ENCODE measurements at places on chromosomes 7 and 10.

- no peak for DNase-seq
Observed at GRCh38 chr7:73449422-73449821, 15.8 kb downstream of the FZD9 start.

GRCh38 chr7:110962374-110962773 is 128.6 kb upstream of the LRRN3 start:
- DNase-seq = no peak

GRCh38 chr10:30176776-30177533 is 117.6 kb upstream of the JCAD start:
- DNase-seq = no peak

DNA sequence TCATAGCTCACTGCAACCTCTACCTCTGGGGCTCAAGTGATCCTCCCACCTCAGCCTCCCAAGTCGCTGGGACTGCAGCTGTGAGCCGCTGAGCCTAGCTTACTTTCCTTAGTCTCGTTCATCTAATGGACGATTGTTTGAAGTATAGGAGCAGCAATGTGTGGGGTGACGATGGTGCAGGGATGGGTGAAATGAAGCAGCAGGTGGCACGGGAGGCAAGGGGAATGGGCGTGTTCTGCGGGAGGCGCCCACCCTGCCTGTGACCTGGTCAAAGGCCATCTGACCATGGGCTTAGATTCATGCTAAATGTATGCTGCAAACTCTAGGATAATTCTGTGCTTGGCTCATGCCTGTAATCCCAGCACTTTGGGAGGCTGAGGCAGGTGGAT is 210.7 kb downstream of the MAD1L1 start:
- DNase-seq = no peak

DNA sequence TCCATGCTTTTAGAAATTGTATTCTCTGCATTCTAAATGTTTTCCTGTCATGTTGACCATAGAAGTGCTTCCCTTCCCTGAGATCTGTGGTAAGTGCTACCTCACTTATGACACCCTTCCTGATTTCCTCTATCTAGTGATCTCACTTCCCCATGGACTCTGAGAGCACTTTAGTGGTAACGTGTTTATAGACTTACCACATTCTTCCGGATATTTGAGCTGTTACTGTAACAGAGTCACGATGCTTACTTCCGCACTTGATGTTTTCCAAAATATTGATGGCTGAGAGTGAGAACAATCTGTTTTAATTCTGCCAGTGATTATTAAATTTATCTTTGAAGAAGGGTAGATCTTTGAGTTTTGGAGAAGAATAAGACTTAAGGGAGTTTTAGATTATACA is 60.1 kb upstream of the NAMPT start:
- DNase-seq = no peak

DNA sequence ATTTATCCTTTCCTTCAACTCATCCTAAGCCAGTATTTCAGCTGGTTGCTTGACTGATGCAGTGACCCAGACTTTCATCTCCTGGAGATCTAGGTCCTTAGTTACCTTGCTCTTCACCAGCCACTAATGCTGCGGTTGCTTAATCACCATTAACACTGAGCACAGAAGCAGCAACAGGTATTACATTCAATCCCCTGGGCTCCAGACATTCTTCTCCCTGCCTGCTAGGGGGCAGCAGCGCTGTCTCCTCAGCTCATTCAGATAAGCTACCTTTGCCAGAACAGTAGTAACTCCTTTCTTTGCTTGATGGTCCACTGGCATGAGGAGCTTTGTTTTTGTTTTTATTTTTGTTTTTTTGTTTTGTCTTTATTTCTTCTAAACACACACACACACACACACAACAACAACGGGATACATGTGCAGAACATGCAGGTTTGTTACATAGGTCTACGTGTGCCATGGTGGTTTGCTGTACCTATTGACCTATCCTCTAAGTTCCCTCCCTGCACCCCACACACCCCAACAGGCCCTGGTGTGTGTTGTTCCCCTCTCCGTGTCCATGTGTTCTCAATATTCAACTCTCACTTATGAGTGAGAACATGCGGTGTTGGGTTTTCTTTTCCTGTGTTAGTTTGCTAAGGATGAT is 1043.2 kb upstream of the C7orf33 start:
- DNase-seq = no peak

GRCh38 chr7:11567571-11567970 is 264.4 kb downstream of the THSD7A start:
- DNase-seq = no peak

DNA sequence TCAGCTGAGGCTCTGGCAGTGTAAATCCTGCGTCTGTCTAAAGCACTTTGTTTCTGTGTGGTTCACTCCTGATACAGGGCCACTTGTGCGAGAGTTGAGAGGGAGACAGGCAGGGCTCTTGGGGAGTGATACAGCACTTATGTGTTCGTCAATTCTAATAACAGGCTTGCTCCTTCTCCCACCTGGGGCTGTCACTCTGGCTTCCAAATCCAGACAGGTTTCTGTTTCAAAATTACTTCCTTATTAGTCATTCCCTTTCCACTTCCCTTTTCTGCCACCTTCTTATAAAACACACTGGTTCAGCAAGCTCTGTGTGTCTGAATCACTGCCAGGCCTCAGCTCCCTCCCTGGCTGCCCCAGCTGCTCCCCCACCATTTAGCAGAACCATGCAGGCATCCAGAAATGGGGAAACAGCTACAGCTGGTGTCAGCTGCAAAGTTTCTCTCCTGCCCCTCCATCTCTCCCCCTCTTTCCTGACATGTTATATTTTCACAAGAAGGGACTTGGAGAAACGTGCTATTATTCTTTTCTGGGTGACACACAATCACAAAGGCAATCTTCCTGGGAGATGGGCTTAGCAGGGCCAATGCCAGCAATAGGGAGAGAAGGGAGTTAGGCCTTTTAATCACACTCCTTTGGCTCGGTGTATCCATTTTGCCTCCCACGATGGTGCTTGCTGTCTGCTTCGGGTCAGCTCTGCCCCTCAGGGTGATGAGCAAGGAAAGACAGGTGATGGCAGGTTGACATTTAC is 58.4 kb upstream of the ZNRF2 start:
- no peak for DNase-seq

- no peak for DNase-seq
Observed at GRCh38 chr7:92057375-92057774, 76.9 kb downstream of the CYP51A1 start.

- DNase-seq = no peak
Observed at GRCh38 chr7:33794419-33794818, 110.9 kb upstream of the BMPER start.

- no peak for DNase-seq
Observed at GRCh38 chr7:84261509-84261908, 66.9 kb upstream of the SEMA3A start.

- no peak for DNase-seq
Observed at GRCh38 chr7:85693326-85693725, 506.5 kb upstream of the SEMA3D start.

- DNase-seq = no peak
Observed at GRCh38 chr7:135911099-135911498, 66.1 kb downstream of the MTPN start.

DNA sequence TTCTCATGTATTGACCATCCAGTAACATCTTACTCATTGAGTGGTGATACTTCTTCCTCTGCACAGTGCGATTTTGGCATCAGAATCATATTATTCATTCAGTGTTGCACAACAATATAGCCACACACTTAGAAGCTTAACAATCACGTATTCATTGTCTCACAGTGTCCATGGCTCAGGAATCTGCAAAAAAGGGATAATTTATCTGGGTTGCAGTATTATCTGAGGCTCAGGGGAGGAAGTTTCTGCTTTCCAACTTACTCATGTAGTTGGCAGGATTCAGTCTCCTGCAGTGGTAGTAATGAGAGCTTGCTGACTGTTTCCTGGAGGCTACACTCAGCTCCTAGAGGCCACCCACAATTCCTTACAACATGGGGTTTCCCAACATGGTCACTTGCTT is 803.6 kb downstream of the SORCS1 start:
- DNase-seq = no peak

DNA sequence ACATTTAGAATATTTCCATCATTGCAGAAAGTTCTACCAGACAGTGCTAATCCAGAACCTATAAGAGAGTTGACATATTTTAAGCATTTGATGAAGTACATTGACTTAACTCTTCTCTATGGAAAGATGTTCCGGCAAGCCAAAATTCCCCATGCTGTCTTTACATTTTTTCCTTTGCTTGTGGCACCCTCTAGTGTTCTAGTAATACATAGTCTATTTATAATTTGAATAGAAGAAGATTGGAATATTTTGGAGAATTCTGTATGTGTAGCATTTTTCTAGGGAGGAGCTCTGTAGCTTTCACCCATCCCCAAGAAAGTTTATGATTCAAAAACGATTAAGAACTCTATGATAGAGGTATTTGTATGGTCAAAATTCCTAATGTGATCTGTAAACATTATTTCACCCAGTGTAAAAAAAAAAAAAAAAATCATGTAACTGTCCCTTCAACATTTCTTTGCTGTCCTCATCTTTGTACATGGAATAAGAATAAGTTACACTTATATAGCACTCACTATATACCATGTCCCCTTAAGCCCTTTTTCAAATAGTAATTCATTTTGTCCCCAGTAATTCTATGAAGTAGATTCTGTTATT is 33.2 kb downstream of the NRF1 start:
- no peak for DNase-seq

DNA sequence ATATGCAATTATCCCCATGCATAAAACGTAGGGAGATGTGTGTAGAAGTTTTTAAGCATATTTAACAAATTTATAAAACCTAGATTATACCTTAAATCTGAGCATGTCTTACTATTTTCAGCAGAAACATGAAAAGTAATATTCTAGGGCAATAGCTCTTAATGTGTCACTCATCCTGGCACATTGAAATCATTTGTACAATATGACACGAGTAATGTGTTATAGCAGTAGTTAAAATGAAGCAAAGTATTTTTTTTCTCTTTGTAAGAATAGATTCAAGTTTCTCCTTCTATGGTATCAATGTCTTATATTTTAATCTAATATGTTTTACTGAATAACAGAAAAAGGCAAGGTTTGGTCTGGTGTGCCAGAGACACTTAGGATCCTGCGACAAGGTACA is 274.9 kb upstream of the PLXDC2 start:
- no peak for DNase-seq

DNA sequence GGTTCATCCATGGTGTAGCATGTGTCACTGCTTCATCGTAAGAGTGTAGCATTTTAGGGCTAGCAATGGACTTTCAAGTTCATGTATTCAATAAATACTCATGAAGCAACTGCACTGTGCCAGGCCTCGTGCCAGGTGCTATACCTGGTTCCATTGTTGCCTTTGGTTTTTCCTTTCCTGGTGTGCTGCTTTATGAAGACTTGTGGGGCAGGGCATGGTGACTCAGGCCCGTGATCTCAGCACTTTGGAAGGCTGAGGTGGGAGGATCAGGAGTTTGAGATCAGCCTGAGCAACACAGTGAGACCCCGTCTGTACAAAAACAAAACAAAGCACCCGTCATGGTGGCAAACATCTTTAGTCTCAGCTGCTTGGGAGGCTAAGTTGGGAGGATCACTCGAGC is 2.2 kb upstream of the CPA4 start:
- DNase-seq = no peak

GRCh38 chr7:6640246-6640721 is 3.2 kb downstream of the ZNF316 start:
- DNase-seq = no peak

- no peak for DNase-seq
Observed at GRCh38 chr7:78323118-78323517, 524.5 kb downstream of the PHTF2 start.

GRCh38 chr7:29084832-29085231 is 61.5 kb downstream of the CPVL start:
- no peak for DNase-seq

- DNase-seq = no peak
Observed at GRCh38 chr7:28125431-28126409, 54.9 kb downstream of the JAZF1 start.

DNA sequence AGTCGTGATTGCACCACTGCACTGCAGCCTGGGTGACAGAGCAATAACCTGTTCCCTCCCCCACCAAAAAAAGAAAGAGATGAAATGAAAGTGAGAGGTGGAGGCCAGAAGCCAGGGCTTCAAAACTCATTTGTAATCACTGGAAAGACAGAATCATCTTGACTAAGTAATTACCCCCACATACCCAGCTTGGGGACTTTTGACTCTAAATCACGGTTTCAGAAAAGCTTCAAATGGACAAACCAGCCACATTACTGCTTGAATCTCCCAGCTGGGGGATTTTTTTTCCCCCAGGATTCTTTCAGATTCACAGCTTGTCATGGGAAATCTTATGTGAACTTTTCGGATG is 361.0 kb downstream of the FRMD4A start:
- DNase-seq = no peak

GRCh38 chr10:107496594-107496993 is 332.1 kb upstream of the SORCS1 start:
- no peak for DNase-seq

- no peak for DNase-seq
Observed at GRCh38 chr7:87816389-87816788, 59.8 kb downstream of the SLC25A40 start.

- no peak for DNase-seq
Observed at GRCh38 chr10:23780331-23780730, 341.5 kb downstream of the OTUD1 start.

- no peak for DNase-seq
Observed at GRCh38 chr10:113520261-113520660, 32.6 kb upstream of the HABP2 start.

DNA sequence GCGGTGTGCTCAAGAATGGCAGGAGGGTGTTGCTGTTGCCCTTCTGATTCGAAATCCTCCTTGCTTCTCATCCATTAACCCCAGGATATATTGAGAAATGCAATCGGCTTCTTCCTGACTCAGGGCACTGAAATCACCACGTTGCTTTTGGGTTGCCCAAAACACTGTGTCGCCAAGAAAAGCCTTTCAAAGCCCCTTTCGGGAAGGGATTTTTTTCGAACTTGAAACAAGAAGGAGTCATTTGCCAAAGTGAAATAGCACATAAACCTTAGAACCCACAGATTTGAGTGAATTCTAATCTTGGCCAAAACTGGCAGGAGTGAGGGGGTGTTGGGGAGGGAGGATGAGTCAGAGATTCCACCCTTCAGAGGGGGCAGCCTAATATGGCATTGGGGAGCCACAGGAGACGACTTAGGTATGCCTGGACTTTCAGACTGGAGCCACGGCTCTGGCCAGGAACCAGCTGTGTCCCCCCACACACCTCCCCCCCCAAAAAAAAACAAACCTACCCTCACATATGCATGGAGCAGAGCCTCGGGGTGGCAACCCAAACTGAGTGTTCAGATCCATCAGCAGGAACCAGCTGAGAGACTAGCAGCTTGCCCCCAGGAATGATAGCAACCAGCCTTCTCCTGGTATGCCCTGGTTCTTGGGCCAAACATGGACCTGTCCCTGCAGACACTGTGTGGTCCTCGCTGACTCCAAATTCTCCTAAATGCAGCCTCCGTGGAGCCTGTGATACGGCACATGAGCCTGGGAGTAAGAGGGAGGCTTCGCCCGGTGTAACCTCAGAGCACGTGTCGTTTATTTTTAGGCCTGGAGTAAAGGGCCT is 138.4 kb downstream of the FGFR2 start:
- no peak for DNase-seq

- DNase-seq = no peak
Observed at GRCh38 chr10:71075086-71075758, 137.1 kb upstream of the UNC5B start.

DNA sequence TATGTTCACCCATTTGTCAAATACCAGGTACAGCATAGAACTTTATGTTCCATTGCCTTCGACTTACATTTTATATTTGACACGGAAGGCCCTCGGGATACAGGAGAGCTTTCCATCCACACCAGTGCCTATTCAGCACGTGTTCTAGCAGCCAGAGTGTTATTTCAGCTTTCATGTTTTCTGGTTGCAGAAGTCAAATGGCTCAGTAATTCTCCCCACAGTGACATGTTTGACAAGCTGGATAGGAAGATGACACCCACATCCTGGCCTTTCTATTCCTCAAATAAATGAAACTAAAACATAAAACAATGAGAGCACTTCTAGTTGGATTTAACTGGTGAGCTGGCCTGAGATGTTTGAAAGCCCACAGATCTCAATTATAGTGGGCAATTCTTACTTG is 173.4 kb downstream of the SORCS1 start:
- no peak for DNase-seq

Data from stimulated activated CD4-positive, alpha-beta T cell treated with anti-CD3 and anti-CD28 coated beads, Interleukin-1b, Interleukin-23, amount 100 ng/mL, for 24 hours (primary cell).